ENCODE measurements at places on chromosomes 5 and 9.

- DNase-seq: no peak
Measured at GRCh38 chr5:1817261-1818043, 16.2 kb downstream of the NDUFS6 start.

- DNase-seq: peak; percentile 90
Measured at GRCh38 chr5:150377964-150378694, 20.6 kb downstream of the TCOF1 start.

- DNase-seq: peak; percentile 5
Measured at GRCh38 chr5:176959051-176959450, 47.5 kb downstream of the UIMC1 start.

GRCh38 chr9:3825721-3826120, 299.9 kb upstream of the RFX3 start:
- DNase-seq: no peak

- DNase-seq: no peak
Measured at GRCh38 chr9:33781736-33782135, 13.6 kb upstream of the PRSS3 start.

- DNase-seq: no peak
Measured at GRCh38 chr5:101084353-101084752, 181.3 kb upstream of the ST8SIA4 start.

GRCh38 chr9:108241384-108242073, 614.3 kb downstream of the ACTL7B start:
- DNase-seq: no peak

GRCh38 chr5:94463739-94464138, 154.7 kb downstream of the KIAA0825 start:
- peak; percentile 79 for DNase-seq

DNA sequence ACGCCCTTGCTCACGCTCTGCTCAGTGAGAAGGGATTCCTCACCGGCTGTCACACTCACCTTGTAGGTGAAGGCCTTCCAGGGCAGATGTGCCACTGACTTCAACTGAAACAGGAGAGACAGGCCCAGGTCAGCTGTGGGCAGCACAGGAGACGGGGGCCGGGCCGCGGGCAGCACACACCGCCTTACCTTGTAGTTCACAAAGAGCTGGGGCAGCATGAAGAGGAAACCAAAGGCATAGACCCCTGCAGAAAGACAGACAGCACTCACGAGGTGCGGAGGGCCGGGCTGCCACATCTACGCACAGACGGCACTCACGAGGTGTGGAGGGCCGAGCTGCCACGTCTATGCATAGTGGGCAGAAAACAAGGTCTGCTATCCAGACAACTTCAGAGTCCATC, 23.3 kb downstream of the CLPTM1L start:
- no peak for DNase-seq

DNA sequence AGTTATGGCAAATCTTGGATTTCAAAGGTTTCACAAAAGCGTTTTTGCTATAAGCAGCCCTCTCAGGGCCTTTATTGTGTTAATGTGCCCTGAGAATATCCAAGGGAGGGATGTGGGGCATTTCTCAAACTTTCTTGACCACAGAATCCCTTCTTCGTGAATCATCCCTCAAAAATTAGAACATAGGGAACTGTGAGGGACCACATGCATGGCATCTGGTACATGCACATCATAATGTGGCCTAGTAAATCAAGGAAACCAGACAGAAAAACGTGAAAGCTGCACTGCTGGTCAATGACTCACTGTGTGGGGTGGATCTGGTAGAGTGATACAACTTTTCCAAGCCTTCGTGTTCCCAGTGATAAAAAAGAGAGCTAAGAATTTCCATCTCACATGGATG, 22.4 kb downstream of the DDX31 start:
- peak; percentile 99 for DNase-seq

GRCh38 chr5:80703747-80704146, 49.0 kb upstream of the DHFR start:
- no peak for DNase-seq

GRCh38 chr5:27038476-27038875, at the start of gene CDH9:
Gene CDH9 (minus strand): TSS chr5:27038586. CDS start chr5:26988333, 50,253 bp downstream.
- DNase-seq: no peak

DNA sequence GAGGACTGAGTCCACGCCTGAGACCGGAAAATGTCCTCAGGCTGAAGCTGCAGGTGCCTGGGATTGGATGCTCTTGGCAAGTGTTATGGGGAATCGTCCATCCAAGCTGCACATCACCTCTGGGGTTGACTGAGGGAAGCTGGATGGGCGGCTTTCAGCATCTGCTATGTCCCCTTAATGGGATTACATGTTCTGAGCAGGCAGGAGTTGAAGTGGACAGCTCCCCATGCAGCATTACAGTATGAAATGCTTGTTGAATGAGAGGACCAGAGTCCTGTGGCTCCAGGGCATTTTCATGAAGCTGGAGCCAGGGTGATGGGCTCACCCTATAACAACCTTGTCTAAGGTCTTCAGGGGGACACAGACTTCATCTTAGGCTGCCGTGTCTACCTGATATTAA, 270.9 kb downstream of the HSPA4 start:
- DNase-seq: no peak

- DNase-seq: no peak
Measured at GRCh38 chr5:150137168-150137957, 18.3 kb downstream of the PDGFRB start.

DNA sequence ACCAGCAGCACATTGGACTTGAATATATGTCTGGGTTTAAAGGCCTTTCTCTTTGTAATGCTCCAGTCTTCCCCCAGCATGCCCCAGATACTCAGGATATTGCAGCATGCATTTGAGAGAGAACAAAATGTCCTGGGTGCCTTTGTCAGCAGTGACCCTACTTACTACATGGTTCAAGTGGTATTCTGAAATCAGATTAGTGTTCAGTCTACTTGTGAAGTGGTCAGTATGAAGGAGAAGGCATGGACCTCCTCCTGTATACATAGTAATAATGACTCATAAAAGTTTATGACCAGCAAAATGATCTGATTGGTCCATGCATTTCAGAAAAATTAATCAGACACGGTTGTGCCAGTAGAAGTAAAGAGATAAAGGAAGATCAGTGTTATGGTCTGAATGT, 25.4 kb downstream of the GPR21 start:
- no peak for DNase-seq

GRCh38 chr5:140344683-140345423, 1.6 kb downstream of the HBEGF start:
- DNase-seq: no peak

GRCh38 chr5:7910738-7911428, 41.9 kb downstream of the MTRR start:
- DNase-seq: no peak

DNA sequence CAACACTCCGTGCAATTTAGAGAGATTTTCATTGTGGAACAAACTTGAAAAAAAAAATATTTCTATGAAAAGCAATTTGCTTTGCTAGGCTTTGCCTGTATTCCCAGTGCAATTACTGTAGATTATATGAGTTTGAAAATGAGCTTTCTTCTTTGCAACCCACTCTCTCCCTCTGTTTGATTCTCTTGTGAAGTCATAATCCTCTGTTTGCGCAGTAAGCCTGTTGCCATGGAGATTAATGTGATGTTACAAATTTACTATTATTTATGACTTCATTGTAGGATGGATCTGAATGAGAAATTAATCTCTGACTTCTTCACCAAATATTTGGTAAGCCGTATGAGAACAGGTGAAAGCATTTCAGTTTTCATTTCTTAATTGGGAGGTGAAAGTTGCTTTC, 320.3 kb downstream of the SPATA31D1 start:
- no peak for DNase-seq

DNA sequence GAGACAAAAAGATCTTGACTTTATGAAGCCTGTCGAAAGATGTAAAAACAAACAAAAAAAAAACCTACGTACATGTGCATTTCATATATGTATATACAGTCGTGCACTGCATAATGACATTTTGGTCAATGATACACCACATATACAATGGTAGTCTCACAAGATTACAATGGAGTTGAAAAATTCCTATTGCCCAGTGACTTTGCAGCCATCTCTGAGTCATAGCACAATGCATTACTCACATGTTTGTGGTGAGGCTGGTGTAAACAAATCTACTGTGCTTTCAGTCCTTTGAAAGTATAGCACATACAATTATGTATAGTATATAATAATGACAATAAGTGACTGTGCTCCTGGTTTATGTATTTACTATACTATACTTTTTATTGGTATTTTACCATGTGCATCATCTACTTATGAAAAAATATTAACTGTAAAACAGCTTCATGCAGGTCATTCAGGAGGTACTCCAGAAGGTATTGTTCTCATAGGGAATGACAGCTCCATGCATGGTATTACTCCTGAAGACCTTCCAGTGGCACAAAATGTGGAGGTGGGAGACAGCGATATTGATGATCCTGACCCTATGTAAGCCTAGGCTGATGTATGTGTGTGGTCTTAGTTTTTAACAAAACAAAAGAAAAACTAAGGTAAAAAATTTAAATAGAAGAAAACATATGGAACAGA, 73.7 kb upstream of the FST start:
- DNase-seq: peak; percentile 79

- no peak for DNase-seq
Measured at GRCh38 chr5:89229331-89230070, 346.5 kb upstream of the MEF2C start.

Data from fibroblast of skin of left quadriceps (primary cell).